ENCODE measurements at places on chromosomes 6 and 20. TPM values are rescaled to one million over a fixed set of nuclear protein-coding genes. Genes with fewer than 3 reads are reported as not detected.

DNA sequence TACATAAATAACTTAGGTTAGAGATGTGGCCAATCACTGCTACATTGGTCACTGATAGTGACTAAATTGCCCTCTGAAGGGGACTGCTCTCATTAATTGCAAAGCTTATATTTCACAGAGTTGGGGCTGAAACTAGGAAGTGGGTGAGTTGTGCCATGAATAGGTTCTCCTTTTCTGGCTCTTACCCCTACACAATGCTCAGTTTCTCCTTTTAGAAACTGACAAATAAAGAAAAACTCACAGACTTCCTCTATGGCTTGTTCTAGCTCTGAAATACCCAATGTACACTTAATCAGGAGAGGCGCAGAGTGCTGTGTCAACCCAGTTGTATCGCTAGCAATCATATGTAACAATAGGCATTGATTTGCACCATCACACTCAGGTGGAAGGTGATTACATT, 41.2 kb upstream of the PROKR2 start:
- no peak overlapping the region for H3K4me3 ChIP-seq
- no peak for DNase-seq
- no peaks in the 10 kb centered on the region for H3K4me1 ChIP-seq
- no peak overlapping the region for H3K27ac ChIP-seq
- no peaks in the 10 kb centered on the region for H3K27me3 ChIP-seq
- H3K36me3 ChIP-seq: no peaks in the 10 kb centered on the region

DNA sequence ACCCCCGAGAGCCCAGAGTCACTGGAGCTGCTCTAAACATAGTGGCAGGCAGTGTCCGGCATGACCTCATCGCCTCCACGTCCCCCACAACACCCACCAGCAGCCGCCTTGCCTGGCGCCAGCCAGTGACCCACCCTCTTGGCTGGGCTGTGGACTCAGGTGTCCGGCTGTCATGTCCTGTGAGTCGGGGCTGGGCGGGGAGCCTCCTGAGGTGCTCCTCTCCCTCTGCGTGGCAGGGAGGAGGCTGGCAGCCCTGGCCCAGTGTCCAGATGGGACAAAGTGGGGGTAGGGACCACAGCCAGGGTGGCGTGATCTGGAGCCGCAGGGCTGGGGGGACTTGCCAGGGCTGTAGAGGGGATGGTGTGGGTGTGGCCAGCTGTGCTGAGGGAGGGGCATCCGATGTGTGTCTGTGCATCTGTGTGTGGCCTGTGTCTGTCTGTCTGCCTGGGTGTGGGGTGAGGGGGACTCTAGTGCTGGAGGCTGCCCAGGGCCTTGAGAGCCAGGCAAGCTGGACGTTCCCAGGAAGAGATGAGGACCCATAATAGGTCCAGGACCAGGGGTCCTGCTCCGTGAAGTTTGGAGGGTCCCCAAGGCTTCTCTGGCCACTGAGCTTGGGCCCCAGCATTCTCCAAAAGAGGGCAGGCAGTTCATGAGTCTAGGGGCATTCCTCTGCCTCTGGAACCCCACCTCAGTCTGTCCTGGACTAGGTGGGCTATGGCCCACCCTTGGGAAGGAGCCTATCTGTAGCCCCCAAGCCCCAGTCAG, 2.3 kb upstream of the SOX18 start:
- H3K36me3 ChIP-seq: no peaks in the 10 kb centered on the region
- peak overlapping the region; percentile 88 for H3K27ac ChIP-seq
- DNase-seq: peak; percentile 72

Gene MUC21
- total RNA-seq: 4.3 TPM

DNA sequence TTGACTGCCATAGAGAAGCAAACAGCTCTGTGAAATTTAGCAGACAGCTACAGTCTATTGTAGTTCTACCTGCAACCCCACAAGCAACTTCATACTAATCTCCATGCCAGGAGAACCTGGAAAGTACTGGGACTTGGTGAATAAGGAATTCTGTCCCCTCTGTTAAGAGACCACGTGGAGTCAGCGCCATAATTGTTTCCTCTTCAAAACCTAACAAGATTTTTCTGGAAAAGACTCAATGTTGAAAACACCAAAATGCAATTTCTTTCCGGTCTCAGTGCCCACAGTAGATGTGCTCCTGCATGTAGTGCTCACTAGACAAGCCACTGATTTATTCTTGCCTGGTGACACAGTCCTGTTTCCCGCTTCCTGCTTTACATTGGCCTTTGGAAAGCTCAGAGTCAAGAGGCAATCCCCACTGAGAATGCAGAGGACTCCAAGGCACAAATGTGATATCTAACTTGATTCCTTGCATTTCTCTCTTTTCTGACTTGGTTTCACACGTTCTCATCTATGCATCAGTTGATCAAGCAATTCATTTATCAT, 268.3 kb downstream of the HIVEP2 start:
- no peak for DNase-seq
- no peaks in the 10 kb centered on the region for H3K4me1 ChIP-seq
- H3K27ac ChIP-seq: no peak overlapping the region
- H3K27me3 ChIP-seq: no peaks in the 10 kb centered on the region
- no peak overlapping the region for H3K4me3 ChIP-seq

GRCh38 chr20:34622821-34623451, 54.0 kb downstream of the PIGU start:
- H3K4me1 ChIP-seq: no peaks in the 10 kb centered on the region
- no peak overlapping the region for H3K27ac ChIP-seq
- peaks cover 6% of the 10 kb centered on the region for H3K36me3 ChIP-seq
- H3K4me3 ChIP-seq: no peak overlapping the region

Gene SMPD2
- total RNA-seq: 12.0 TPM

Gene CFB
- 52.6 TPM for total RNA-seq

GRCh38 chr6:27672113-27672799, 199.4 kb upstream of the ZNF184 start:
- no peak overlapping the region for H3K4me3 ChIP-seq
- H3K4me1 ChIP-seq: peaks cover 6% of the 10 kb centered on the region

DNA sequence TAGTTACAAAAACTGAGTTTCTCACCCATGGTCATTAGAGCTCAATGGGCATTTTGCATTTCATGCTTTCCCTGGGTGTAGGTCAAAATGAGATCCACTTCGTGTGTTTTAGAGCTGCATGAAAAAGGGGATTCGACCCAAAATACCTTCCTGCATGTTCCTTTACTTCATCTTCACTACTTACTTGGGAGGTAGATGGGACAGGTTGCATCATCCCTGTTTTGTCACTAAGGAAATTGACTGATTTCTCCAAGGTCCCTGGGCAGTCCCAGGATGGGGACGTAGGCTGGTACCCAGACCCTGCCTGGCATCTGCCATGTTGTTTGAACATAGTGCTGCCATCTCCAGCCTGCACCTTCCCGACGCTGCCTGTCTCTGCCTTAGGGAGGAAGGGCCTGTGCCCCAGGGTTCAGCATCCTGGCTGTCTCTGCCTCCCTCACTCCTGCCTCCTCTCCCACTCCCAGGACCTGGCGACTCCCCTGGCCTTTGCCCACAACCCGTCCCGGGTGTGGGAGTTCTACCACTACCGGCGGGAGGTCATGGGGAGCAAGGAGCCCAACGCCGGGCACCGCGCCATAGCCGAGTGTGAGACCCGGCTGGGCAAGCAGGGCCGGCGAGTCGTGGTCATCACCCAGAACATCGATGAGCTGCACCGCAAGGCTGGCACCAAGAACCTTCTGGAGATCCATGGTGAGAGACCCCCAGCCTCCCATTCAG, 17.0 kb downstream of the SIRT5 start:
- no peaks in the 10 kb centered on the region for H3K4me1 ChIP-seq
- no peaks in the 10 kb centered on the region for H3K27me3 ChIP-seq
- peaks cover 54% of the 10 kb centered on the region for H3K36me3 ChIP-seq
- DNase-seq: peak; percentile 79

DNA sequence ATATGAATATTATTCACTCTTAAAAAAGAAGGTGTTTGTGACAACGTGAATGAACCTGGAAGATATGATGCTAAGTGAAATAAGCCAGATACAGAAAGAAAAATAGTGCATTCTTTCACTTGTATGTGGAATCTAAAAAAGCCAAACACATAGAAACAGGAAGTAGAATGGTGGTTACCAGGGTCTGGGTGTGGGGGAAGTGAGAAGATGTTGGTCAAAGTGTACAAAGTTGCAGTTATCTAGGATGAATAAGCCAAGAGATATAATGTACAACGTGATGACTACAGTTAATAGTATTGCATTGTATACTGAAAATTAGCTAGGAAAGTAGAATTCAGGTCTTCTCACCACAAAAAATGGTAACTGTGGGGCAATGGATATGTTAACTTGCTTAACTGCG, 151.1 kb upstream of the HCRTR2 start:
- no peaks in the 10 kb centered on the region for H3K4me1 ChIP-seq
- no peak for DNase-seq
- H3K27ac ChIP-seq: no peak overlapping the region
- no peaks in the 10 kb centered on the region for H3K36me3 ChIP-seq

- no peak overlapping the region for H3K27ac ChIP-seq
- H3K36me3 ChIP-seq: no peaks in the 10 kb centered on the region
- no peak overlapping the region for H3K4me3 ChIP-seq
- peaks cover 32% of the 10 kb centered on the region for H3K4me1 ChIP-seq
- DNase-seq: no peak
- no peaks in the 10 kb centered on the region for H3K27me3 ChIP-seq
Measured at GRCh38 chr20:37378785-37379598, 33.1 kb downstream of the SRC start.

Gene PHACTR3
- 13.3 TPM for total RNA-seq

GRCh38 chr6:68777956-68778355, 142.9 kb downstream of the ADGRB3 start:
- DNase-seq: no peak
- no peaks in the 10 kb centered on the region for H3K27me3 ChIP-seq
- no peaks in the 10 kb centered on the region for H3K36me3 ChIP-seq
- no peak overlapping the region for H3K27ac ChIP-seq
- H3K4me1 ChIP-seq: no peaks in the 10 kb centered on the region

GRCh38 chr6:5325173-5325572, 63.9 kb downstream of the FARS2 start:
- peaks cover 6% of the 10 kb centered on the region for H3K36me3 ChIP-seq
- H3K4me3 ChIP-seq: no peak overlapping the region
- no peak for DNase-seq
- H3K27ac ChIP-seq: no peak overlapping the region
- H3K27me3 ChIP-seq: no peaks in the 10 kb centered on the region

- peak overlapping the region; percentile 86 for H3K27ac ChIP-seq
- H3K36me3 ChIP-seq: peaks cover 15% of the 10 kb centered on the region
Measured at GRCh38 chr6:42049948-42050296, 402 bp upstream of the TAF8 start.

DNA sequence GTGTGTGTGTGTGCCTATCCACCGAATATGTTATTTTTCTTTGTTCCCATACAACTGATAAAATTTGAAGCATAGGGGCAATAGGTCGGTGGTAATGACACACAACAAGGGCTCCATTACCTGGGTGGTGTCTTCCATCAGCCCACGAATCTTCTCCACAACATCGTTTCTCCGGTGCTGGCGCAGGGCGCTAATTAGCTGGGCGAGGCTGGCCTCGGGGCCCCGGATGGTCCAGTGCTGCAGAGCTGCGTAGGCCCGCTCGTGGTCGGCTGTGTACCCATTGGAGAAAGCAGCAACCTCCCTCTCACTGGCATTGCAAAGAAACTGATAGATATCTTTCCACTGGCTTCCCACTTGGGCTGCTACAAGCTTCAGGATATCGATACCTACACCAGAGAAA, 56.6 kb downstream of the TNFRSF21 start:
- H3K4me3 ChIP-seq: no peak overlapping the region
- H3K27ac ChIP-seq: no peak overlapping the region
- H3K27me3 ChIP-seq: no peaks in the 10 kb centered on the region
- peak; percentile 75 for DNase-seq
- no peaks in the 10 kb centered on the region for H3K4me1 ChIP-seq
- no peaks in the 10 kb centered on the region for H3K36me3 ChIP-seq

DNA sequence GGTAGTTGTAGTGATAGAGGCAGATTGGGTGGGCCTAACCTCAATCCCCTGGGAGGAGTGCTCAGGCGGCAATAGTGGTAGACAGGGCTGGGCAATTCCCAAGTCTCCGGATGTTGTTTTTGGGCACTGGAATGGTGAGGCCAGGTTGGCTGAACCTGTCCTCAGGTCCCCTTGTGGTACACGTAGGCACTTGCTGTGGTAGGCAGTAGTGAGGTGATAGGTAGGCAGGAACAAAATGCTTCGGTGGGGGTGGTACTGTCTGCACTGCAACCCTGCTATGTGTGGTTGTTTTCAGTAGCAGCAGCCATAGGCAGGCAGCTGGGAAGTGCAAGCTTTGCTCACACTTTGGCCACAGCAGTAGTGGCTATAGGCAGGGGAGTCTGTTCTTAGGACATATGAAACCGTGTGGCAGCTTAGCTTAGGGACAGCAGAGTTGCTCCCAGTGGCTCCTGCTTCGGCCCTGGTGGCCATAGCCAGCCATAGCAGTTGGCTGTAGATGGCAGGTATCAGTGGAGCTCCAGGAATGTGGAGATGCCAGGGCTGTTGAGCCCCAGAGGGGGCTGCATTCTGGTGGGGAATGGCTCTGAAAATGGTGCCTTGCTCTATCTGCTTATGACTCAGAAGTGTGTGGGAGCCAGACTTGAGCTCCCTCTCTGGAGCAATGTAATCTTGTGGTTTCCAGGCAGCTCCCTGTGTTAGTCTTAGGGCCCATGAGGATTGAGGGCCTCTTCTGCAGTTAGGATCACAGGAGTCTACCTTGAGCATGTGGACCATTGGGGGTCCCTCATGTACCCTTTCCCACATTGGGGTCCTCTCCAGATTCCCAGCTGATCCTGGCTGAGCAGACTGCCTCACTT, 241.8 kb upstream of the BMP2 start:
- no peaks in the 10 kb centered on the region for H3K36me3 ChIP-seq
- H3K4me3 ChIP-seq: no peak overlapping the region
- no peak overlapping the region for H3K27ac ChIP-seq
- no peaks in the 10 kb centered on the region for H3K4me1 ChIP-seq
- H3K27me3 ChIP-seq: no peaks in the 10 kb centered on the region
- no peak for DNase-seq

DNA sequence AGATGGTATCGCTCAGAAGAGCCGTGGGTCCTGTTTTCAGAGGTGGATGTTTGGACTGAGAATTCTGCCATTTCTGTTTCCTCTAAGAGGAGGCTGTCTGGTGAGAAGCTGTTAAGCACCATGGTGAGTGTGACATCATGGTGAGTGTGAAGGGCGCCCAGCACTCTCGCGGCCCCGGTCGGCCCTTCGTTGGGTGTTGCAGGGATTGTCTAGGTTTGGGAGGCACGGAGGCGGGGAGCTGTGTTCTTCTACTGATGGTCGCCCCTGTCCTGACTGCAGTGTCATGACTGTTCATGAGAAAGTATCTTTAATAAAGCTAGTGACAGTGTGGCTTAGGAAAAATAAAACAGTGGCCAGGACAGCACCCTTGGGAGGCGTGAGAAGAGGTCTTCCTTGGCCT, 70.4 kb downstream of the NOL4L start:
- no peaks in the 10 kb centered on the region for H3K36me3 ChIP-seq
- peaks cover 44% of the 10 kb centered on the region for H3K4me1 ChIP-seq
- no peaks in the 10 kb centered on the region for H3K27me3 ChIP-seq
- no peak overlapping the region for H3K27ac ChIP-seq
- H3K4me3 ChIP-seq: no peak overlapping the region

DNA sequence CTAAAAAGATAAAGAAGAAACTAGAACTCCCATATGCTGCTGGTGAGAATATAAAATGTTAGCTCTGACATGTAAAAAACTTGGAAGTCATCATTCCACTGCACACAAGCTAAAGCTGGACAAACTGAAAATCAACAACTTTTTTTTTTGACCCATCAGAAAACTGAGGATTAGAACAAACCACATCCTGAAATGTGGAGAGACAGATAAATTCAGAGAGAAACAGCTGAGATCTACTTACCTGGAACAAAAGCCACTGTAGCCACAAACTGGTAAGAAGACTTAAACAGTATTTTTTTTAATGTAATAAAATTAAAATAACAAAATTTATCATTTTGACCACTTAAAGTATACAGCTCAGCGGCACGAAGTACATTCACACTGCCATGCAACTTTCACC, 408.5 kb upstream of the RGS17 start:
- no peak overlapping the region for H3K4me3 ChIP-seq
- no peak overlapping the region for H3K27ac ChIP-seq
- no peak for DNase-seq
- H3K27me3 ChIP-seq: no peaks in the 10 kb centered on the region

Gene RAB5IF
- 124 TPM for total RNA-seq
